ENCODE measurements at places on chromosomes 5 and 9. TPM values are rescaled to one million over a fixed set of nuclear protein-coding genes. Genes with fewer than 3 reads are reported as not detected.

DNA sequence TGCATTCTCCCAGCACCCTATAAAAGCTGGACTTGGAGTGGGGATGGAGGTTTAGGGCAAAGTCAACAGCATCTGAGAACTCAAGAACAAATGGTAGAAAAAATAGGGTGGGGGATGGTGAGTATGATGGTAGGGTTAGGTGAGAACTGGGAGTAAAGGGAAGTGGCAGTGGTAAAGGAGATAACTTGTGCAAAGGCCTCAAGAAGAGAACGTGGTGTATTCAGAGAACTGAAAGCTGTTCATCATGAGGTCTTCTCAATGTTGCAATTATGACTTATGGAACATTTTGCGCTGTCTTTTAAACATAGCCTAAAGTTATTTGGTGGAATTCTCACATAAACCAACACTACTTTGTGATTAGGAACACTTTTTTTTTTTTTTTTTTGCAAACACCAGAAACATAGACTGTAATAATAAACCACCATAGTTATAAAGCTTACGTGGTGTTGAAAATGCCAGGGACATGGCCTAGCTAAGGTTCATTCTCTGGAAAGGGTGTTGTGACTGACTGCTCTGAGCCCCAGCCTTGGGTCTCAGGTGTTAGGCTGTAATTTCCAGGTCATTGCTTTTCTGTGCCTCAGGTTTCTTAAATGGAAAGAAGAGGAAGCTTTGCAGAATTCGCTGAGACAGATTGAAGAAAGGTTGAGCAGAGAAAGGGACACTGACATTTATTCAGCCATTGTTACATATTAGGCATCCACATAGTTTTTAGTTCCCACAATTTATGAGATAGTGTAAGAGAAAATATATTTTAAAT lies 19.2 kb upstream of the TXNDC8 start:
- H3K27ac ChIP-seq: no peak overlapping the region
- H3K4me3 ChIP-seq: no peak overlapping the region
- no peak for DNase-seq
- H3K36me3 ChIP-seq: no peaks in the 10 kb centered on the region
- H3K4me1 ChIP-seq: no peaks in the 10 kb centered on the region

DNA sequence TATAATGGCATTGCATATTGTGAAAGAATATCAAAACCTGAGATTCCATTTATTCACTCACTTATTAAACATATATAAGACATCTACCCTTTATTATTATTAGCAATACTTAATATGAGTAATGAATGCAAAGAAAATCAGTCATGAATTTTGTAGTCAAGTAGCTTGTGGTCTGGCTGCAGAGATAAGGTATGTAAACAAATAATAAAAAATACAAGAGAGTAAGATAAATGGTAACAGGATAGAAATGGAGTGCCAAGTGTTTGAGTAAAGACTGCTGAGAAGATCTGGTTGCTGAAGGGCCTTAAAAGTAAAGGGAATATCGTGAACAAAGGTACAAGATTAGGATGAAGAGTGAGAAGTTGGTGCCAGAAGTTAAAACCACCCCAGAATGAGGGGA lies 18.4 kb downstream of the TRIM32 start:
- H3K27ac ChIP-seq: no peak overlapping the region
- DNase-seq: no peak
- no peaks in the 10 kb centered on the region for H3K4me1 ChIP-seq
- H3K4me3 ChIP-seq: no peak overlapping the region

The OBP2B gene
- polyA plus RNA-seq: not detected

GRCh38 chr5:31301833-31302232 lies 108.3 kb downstream of the CDH6 start:
- no peaks in the 10 kb centered on the region for H3K27me3 ChIP-seq
- no peak overlapping the region for H3K4me3 ChIP-seq
- H3K4me1 ChIP-seq: no peaks in the 10 kb centered on the region
- no peak overlapping the region for H3K27ac ChIP-seq
- H3K36me3 ChIP-seq: peaks cover 5% of the 10 kb centered on the region

DNA sequence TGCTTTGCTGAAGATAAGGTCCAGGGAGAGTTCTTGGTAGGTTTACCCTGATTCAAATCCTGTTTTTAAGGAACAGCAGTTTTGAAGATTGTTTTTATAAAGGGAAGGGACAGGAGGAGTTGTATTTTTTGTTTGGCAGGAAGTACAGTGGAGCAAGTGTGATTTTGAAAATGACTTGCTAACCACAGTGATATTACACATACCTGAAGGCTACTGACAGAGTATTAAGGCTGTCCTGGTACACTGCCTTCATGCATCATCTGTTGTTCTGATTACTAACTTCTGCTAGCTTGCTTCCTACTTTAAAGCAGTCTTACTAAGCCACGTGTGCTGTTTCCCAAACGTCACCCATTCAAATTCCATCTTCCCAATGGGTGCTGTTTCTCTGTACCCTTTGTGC lies 559.5 kb upstream of the SGCD start:
- no peaks in the 10 kb centered on the region for H3K27me3 ChIP-seq
- no peaks in the 10 kb centered on the region for H3K36me3 ChIP-seq
- DNase-seq: no peak
- no peak overlapping the region for H3K27ac ChIP-seq
- H3K4me3 ChIP-seq: no peak overlapping the region
- no peaks in the 10 kb centered on the region for H3K4me1 ChIP-seq

DNA sequence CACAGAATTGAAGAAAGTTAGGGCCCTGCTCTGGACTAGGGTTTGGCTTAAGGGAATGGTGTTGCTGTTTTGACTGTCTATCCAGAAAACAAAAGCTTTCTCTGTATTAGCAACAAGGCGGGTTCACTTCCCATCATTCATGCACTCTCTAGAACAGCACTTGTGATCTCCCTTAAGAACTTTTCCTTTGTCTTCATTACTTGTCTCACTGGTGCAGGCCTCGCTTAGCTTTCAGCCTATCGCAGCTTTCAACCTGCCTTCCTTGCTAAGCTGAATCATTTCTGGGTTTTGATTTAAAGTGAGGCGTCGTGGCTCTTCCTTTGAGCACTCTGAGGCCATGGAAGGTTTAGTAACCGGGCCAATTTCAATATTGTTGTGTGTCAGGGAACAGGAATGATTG lies 35.2 kb upstream of the LPCAT1 start:
- no peaks in the 10 kb centered on the region for H3K4me1 ChIP-seq
- no peaks in the 10 kb centered on the region for H3K27me3 ChIP-seq
- no peak overlapping the region for H3K4me3 ChIP-seq
- no peak overlapping the region for H3K27ac ChIP-seq

DNA sequence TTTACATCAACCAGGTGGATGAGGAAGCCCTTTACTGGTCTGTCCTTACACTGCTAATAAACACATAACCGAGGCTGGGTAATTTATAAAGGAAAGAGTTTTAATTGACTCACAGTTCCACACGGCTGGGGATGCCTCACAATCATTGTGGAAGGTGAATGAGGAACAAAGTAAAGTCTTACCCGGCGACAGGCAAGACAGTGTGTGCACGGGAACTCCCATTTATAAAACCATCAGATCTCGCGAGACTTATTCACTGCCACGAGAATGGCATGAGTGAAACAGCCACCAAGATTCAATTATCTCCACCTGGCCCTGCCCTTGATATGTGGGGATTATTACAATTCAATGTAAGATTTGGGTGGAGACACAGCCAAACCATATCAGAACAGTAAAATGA lies 67.3 kb upstream of the GRAMD2B start:
- DNase-seq: peak; percentile 42
- H3K36me3 ChIP-seq: no peaks in the 10 kb centered on the region
- H3K4me3 ChIP-seq: no peak overlapping the region
- H3K27me3 ChIP-seq: no peaks in the 10 kb centered on the region

- no peak for DNase-seq
- no peak overlapping the region for H3K4me3 ChIP-seq
- no peaks in the 10 kb centered on the region for H3K36me3 ChIP-seq
- no peak overlapping the region for H3K27ac ChIP-seq
- no peaks in the 10 kb centered on the region for H3K4me1 ChIP-seq
- peaks cover 16% of the 10 kb centered on the region for H3K27me3 ChIP-seq
Observed at GRCh38 chr5:175056831-175057230, 332.4 kb downstream of the MSX2 start.

DNA sequence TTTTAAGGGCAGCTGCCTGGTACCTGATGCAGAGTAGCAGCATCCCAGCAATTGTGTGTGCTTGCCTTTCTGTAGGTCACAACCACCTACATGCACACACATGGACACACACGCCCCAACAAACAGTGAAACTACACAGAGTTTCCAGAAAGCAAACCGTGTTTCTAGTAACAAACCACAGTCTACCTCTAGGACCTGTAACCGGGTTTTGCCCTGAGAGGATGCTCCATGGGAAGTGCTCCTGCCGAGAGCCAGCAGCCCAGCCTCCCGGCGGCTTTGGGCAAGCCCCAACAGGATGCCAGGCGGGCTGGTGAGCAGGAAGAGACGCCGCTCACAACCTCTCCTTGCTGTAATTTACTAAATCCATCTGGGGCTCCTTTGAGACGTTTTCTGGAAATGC lies 4.1 kb upstream of the TCF7 start:
- no peak for DNase-seq
- H3K36me3 ChIP-seq: no peaks in the 10 kb centered on the region
- H3K4me1 ChIP-seq: peaks cover 16% of the 10 kb centered on the region
- no peak overlapping the region for H3K27ac ChIP-seq
- H3K27me3 ChIP-seq: no peaks in the 10 kb centered on the region

The HSPA5 gene
- polyA plus RNA-seq: 319 TPM

The NEURL1B gene
- polyA plus RNA-seq: 17.8 TPM

DNA sequence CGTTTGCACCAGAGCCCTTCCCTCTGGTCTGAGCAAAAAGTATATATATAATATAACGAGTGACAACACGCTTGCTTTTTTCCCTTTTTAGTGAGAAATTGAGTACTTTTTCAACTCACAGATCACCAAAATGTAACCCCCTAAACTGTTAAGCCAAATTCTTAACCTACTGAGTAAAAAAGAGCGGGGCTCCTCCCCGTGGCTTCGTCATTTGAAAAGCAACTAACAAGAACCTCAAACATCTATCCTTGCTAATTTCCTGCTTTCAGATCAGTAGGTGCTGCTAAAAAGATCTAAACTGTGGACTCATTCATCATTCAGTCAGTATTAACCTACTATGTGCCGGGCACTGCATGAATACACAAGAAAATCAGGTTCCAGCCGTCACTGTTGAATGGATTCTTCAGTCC lies 1.0 kb upstream of the PTBP3 start:
- H3K36me3 ChIP-seq: no peaks in the 10 kb centered on the region
- H3K27ac ChIP-seq: peak overlapping the region; percentile 94
- peak; percentile 58 for DNase-seq
- peaks cover 30% of the 10 kb centered on the region for H3K4me1 ChIP-seq
